ENCODE measurements at places on chromosomes 4 and X.
A peak's percentile ranks its signal among the peaks of the same experiment; 100 is the strongest.

DNA sequence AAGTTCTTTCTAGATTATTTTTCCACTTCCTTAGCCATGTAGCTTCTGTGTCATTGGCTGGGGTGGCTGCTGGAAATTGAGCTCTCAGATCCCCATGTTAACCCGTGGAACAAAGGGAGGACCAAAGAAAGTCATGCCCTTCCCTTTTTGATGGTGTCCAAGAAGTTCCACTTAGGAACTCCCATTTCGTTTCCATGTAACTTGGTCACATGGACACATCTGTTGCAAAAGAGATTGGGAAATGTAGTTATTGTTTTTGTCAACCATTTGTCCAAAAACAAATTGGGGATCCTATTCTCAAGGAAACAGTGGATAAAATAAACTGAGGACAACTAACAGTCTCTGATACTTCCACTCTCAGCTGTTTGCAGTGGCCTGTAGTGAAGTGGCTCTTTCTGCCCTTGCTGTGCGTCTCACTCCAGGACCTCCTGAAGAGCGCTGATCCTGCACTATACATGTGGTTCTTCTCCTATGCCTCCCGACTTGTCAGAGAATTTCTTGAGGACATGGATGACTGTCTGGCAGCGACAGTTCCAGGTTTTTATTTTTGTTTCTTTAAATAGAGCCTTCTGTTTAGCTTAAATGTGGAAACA, 125.3 kb upstream of the LNX1 start:
- DNase-seq = no peak

- no peak for DNase-seq
Observed at GRCh38 chrX:87518504-87518903, 902 bp downstream of the KLHL4 start.

- DNase-seq = peak; percentile 10
Observed at GRCh38 chrX:93422693-93423092, 250.7 kb downstream of the NAP1L3 start.

- DNase-seq = no peak
Observed at GRCh38 chr4:55634417-55635128, 1.5 kb downstream of the NMU start.

DNA sequence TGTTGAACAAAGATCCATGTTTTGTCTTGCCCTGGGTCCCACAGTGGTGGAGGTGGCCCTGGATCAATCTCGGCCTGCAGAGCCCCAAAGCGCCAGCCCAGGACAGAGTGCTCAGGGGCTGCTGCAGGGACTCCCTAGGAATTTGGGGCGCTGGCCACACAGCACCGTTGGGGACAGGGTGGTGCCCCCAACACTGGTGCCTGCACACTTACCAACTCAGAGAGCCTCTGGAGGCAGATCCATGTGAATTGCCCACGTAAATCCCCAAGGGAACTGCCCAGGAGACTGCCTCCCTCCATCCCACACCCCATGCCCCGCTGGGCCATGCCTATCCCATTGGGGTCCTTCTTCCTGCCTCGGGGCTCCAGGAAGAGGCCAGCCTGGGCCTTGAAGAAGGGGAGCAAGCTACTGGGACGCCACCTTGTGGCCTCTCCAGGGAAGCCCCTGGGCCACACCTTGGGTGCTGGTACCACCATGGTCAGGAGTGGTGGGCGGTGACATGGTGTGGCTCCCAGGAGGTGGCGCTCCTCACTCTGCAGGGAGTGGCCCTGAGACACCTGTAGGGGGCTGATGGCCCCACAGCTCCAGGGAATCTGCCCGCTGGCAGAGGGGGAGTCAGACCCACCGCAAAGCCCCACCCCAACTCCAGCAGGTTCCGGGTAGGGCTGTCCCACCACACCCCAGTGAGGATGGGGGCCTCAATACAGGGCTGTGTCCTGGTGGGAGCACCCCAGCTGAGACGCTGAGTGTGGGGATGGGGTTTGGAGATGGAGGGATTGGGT, 22.8 kb downstream of the CFAP99 start:
- DNase-seq = peak; percentile 78

DNA sequence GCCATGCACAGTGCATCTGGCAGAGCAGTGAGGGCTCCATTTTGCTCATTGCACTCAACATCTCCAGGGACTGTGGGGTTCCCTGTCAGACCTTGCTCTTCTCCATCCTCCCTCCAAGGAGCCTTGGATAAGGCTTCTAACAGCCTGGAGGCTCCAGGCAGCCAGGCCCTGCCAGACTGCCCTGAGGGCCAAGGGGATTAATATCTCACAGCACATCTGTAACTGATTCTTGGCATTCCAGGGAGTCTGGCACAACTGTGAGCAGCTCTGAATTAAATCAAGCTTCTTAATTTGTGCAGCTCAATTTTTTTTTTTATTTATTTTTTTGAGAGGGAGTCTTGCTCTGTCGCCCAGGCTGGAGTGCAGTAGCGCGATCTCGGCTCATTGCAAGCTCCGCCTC, 224.5 kb upstream of the PGRMC2 start:
- DNase-seq = no peak

DNA sequence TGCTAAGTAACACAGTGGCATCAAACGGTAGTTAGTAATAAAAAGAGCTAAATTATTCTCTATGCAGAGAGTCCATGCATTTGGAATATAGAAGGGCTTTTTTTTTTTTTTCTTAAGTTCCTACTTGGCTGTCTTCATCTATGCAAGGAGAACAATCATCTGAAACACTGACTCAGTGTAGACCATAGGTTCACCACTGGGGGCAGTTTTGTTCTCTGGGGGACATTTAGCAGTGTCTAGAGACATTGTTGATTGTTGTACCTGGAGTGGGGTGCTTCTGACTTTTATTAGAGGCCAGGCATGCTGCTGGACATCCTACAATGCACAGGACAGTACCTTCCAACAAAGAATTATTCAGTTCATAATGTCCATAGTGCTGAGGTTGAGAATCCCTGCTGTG, 41.2 kb downstream of the TMA16 start:
- DNase-seq = no peak

DNA sequence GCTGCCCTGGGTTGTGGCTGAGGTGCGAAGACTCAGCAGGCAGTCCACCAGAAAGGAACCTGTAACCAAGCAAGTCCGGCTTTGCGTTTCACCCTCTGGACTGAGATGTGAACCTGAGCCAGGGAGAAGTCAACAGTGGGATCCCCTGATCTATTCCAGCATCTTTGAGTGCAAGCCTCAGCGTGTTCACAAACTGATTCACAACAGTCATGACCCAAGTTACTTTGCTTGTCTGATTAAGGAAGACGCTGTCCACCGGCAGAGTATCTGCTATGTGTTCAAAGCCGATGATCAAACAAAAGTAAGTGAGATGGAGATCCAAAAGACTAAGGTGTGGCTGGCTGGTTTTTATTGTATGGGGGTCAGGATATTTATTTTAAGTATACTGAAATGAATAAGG, 11.3 kb downstream of the TBC1D1 start:
- DNase-seq = no peak

Data from CD4-positive, alpha-beta memory T cell (primary cell).